Activated naive CD4-positive, alpha-beta T cell treated with anti-CD3 and anti-CD28 coated beads for 36 hours (primary cell): ENCODE measurements at places on chromosomes 5 and 9.

DNA sequence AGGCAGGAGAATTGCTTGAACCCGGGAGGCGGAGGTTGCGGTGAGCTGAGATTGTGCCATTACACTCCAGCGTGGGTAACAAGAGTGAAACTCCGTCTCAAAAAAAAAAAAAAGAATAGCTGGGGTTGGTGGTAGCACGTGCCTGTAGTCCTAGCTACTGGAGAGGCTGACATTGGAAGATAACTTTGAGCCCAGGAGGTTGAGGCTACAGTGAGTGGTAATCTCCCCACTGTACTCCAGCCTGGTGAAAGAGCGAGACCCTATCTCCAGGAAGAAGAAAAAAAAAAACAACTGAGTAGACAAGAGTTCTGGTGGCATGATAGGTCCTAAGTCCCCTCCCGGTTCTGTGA is 26.3 kb downstream of the GOLGA2 start:
- DNase-seq, result no peak

- no peak for DNase-seq
Measured at GRCh38 chr9:123067136-123067535, 33.7 kb downstream of the GPR21 start.

GRCh38 chr5:61576556-61576955 is 244.5 kb downstream of the ZSWIM6 start:
- no peak for DNase-seq

DNA sequence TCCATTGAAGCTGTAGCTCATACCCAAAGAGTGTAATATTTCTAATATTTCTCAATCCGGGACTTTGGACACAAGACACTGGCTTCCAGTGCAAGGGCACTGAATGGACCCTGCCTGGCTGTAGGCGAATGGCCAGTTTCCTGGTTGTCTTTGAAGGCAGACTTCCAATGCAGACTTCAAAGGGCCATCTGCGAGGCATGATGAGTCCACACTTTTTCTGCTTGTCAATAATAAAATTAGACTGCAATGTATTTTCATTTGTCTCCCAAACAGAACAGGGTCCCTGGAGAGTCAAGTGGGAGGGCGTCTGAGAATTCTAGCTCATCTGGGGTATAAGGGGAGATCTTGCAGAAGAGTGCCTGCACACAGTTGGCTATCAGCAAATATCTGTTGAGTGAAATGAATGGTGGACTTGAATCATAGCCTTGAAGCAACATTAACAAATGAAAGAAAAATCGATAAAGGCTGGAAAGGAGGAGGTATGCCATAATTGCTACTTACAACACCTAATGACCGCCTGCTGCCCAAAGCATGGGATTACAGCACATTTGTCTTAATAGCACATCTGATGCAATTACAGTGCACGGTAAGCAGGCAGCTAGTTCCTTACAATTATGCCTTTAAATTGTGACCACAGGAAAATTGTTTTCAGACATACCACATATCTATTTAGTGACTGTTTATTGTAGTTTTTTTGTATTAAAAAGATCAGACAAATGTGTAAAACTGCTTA is 137.5 kb downstream of the ARHGEF28 start:
- DNase-seq, result no peak

- no peak for DNase-seq
Measured at GRCh38 chr5:72167804-72168203, 60.5 kb downstream of the MAP1B start.

DNA sequence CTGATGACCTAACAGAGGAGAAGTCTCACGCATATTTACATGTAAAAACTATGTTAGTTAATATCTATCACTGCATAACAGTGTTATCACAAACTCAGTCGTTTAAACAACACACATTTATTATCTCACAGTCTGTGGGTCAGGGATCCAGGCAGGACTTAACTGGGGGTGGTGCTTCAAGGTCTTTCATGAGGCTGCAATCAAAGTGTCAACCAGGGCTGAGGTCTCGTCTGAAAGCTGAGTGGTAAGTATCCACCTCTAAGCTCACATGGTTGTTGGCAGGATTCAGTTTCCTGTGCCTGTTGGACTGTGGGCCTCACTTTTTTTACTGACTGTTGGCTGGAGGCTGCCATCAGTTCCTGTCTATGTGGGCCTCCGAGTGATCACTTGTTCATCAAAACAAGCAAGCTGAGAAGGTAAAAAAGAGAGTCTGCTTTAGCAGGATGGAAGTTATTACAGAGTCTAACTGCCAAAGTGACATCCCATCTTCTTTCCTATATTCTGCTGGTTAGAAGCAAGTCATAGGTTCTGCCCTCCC is 188.6 kb downstream of the CARTPT start:
- no peak for DNase-seq

GRCh38 chr9:127706836-127707241 is at the start of gene CFAP157:
Gene CFAP157 (plus strand): TSS chr9:127706988. CDS start chr9:127707032, 44 bp downstream.
- no peak for DNase-seq

DNA sequence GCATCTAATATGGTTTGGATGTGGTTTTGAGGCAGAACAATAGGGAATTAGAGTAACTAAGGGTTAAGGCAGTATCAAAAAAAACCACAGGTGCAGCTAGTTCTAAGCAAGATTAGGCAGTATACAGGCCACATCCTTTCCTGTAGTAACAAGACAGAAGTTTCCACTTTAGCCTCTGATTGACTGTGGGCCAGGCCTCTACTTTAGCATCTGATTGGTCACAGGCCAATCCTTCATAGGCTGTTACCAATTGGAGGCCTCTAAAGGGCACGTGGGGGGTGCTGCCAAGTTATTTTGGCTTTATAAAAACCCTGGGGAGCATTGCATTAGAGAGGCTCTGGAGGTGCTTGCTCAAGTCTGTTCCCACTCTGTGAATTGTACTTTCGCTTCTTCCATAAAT is 144.1 kb upstream of the ST8SIA4 start:
- DNase-seq, result peak; percentile 5

GRCh38 chr9:68482548-68482947 is 58.1 kb downstream of the TMEM252 start:
- DNase-seq, result no peak

DNA sequence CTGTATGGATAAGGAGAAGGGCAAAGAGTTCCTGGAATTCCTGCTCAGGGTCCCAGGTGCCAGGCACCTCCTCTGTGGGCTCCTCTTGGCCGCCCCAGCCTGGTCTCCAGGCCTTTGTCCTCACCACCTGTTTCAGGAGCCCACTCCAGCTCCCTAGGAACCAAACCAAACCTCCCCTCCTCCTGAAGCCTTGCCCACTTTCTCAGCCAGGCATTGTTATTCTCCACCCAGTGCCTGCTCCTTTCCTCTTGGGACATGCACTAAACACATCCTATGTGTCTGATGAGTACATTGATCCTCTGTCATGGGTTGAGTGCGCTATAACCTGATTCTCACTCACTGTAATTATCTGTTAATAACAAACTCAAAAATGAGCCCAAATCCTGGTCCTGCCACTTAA is 189.8 kb downstream of the SPOCK1 start:
- DNase-seq, result no peak

DNA sequence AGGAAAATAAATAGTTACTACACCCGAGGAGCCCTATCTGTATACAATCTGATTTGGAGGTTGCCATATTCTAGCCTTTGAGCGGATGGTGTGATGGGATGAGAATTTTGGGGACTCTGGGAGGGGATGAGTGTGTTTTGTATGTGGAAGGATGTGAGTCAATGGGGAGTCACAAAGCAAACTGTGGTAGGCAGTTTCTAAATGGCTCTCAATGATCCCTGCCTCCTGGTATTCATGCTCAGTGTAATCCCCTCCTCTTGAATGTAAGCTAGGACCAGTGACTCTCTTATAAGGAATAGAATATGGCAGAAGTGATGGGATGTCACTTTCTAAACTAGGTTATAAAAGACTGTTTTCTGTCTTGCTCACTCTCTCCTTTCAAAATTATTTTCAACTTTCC is 205.7 kb upstream of the RIOK2 start:
- DNase-seq, result no peak

- DNase-seq, result no peak
Measured at GRCh38 chr5:76807296-76807695, 11.5 kb upstream of the F2RL1 start.

DNA sequence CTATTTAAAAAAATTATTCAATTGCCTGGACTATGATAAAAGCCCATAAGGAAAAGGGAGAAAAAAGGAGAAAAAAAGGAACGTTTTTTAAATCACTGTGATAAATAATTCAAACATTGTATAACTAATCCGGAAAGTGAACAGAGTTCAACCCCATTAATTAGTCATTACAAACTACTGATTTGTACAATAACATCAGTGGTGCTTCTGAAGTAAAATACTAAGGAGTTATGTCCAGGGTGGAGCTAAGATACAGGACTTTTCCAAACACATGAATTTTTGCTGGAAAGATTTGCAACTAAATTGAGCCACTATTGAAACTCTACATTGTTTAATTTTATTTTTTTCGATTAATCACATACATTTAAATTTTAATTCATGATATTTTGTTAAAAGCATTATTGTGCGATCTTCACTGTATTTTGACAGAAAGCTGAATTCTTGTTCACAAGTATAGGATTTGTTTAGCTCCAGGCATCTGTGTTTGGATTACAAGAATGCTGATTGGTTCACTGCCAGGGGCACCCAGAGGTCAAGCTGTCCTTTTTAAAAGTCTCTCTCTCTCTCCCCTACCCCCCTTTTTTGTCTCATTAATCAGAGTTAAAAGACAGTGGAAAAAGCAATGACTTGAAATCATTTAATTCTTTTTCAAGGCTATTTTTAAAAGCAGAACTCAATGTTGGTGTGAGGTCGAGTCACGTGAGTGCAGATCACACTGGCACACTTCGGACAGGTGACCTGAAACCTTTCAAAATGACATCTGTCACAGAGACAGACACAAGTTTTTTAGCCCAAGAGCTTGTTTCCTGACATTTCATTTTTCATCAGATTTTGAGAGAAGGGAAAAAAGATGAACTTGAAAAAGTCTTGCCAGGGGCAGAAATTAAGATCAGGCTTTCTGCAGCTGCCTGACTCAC is 387.3 kb downstream of the NR2F1-AS1 start:
- no peak for DNase-seq

- DNase-seq, result no peak
Measured at GRCh38 chr9:89428222-89428761, 69.6 kb downstream of the SEMA4D start.

- no peak for DNase-seq
Measured at GRCh38 chr5:43837091-43837490, 234.1 kb downstream of the NNT start.

GRCh38 chr9:96150324-96151227 is 151.4 kb downstream of the HSD17B3 start:
- DNase-seq, result peak; percentile 61
